ENCODE measurements at places on chromosomes 12 and 14. TPM values are rescaled to one million over a fixed set of nuclear protein-coding genes. Genes with fewer than 3 reads are reported as not detected.

GRCh38 chr14:35807131-35807961, 1.7 kb downstream of the RALGAPA1 start:
- no peak for DNase-seq

DNA sequence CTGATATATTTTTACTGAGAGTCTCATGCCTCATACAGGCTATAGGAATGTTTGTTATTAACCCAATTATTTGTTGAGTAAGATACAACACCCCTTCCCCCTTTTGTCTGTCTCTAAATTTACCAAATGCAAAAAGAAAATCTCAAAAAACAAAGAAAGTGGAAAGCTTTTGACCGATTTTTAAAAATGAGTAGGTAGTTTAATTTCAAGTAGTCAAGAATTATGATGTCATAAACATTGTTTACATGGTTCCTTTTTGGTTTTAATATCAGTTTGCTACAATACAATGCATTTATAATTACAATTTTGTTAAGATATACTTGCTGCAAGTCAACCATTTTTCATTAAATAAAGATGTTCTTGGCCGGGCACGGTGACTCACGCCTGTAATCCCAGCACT, 84.7 kb upstream of the HMGA2 start:
- DNase-seq, result no peak

DNA sequence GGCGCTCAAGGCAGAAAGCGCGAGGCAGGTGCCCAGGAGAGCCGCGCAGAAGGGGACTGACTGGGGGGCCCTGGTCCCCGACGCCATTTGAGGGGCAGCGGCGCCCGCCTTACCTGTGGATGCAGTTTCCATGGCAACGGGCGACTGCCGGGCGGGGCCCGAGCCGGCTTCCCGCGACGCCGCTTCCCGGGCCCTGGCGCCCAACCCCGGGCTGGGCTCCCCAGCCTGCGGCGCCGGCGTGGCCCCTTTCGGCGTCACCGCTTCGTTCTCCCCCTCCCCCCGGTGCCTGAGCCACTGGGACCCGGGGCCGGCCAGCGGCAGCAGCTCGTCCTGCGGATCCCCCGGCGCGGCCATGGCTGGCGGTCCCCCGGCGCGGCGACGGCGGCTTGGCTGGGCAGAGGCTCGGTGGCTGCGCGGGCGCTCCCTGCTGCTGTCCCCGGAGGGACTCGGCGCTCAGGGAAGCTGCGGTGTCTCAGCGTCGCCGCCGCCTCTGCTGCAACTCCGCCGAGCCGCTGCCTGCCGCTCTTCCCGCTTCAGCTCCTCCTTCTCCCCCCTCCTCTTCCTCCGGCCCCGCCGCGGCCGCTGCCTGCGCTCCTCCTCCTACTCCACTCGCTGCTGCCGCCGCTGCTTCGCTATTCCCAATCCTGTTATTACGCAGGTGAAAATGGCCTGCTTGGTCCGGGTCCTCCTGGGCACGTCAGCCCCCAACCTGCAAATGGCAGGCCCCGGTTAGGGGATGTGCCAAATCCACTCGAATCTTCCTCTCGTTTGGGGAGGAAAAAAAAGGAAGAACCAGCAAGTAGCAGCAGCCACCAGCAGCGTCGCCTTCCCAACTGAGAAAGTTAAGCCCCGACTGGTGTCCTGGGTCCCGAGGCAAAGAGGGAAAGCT, at the start of gene RTN1:
Gene RTN1, minus strand, starts transcription at position 500 of the 889 bp plus-strand sequence. Its CDS starts 146 bp downstream, at position 354.
- DNase-seq, result no peak

DNA sequence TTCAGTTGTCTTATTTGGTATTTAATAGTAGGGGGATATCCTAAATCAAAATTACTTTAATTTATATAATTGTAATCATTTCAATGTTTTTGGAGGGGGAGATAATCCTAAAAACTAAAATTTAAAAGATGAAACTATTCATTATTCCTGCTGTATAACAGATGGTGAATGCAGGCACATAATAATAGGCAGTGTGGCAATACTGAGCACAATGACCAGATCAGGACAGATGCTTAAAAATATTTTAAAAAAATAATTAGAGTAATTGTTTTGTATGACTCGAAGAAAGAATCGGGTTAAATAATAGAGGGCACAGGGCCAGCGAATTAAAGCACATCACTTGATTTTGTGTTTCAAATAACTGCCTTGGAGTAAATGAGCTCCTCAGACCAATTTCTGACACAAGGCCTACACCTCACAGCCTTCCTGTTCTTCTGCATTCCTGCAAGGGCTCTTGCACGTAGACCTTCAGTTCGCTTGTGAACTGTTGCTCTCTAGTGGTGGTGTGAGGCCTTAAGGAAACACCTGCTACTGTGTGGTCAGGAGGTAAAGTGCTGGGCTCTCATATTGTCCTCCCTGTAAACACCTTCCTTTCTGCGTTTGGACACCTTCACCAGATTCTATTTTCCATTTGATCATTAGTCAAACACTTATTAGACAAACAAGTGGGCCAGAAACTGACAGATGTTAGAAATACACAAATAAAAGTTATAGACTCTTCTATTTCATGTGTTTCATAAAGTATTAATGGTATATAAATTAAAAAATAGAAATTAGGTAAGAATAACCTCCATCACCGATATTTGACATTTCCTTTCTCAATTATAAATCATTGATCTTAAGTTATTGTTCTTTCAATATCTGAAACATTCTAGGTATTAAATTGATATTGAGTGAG, 29.3 kb upstream of the KLRF1 start:
- DNase-seq, result peak; percentile 50

DNA sequence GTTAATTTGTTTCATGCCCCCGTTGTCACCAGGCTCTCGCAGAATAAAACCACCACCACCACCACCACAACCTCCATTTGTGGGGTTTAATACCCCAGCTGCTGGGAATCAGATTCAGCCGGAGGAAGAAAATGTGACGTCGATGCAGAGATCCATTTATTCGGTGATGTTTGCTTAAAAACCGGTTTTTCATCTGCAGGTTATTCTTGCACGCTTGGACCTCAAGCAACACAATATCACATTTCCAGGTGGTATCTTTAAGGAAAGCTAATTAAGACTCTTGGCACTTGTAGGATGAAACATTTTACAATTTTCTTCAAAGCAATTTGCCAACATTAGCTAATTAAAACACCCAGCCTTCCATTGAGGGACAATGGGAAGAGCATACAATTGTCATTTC, 39.8 kb downstream of the SPRING1 start:
- no peak for DNase-seq

DNA sequence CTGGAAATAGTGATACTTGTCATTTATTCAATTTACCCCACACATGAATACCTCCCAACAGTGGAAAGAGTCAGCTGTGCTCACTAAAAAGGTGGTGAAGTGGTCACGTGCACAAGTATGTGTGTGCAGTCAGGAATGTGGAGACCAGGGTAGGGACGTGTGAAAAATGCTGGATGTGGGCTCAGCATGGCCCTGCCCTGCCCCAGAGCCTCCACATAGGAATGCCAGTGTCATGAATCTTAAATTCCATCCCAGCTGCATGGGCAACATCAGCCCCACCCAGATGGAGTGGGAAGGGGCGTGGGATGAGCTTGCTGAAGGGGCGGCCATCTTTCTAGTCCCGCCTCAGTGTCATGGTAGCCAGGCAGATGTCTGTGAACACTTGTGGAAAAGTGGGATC, 87.7 kb downstream of the C12orf75 start:
- no peak for DNase-seq

DNA sequence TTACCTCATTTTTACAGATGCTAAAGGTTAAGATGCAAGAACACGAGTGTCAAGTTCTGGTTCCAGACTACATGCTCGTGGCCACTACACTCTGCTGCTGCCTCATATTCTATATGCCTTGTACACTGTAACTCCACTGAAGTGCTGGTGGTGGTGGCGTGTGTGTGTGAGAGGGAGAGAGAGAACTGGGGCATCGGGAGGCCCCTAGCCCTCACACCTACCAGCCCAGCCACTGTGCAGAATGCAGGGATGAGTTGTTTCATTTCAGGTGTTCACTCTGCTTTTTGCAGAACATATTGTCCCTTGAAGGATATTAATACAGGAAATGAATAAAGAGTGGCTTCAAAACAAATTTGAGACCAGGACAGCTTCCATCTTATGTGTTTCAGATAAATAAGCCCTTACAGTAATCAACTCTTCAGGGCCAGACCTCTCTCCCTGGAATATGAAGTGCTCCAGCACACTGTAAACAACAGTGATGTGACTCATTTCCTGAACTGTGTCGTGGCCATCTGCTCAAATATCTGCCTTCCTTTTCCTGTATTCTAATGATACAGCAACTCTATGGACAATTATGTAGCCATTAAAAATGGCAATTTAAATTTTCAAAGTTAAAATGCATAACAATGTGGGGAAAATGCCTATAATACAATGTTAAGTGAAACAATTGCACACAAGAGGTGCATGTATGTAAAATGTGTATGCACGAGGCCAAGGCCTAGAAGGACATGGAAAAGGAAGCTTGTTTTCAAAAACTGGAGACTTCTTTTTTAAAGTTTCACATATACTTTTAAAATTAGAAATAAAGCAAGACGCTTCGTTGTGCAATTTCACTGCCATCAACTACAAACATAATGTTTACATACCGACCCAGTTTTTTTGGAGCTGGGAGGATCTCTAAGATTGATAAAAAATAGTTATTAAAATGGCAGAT, 215.4 kb downstream of the PELI2 start:
- DNase-seq, result no peak

DNA sequence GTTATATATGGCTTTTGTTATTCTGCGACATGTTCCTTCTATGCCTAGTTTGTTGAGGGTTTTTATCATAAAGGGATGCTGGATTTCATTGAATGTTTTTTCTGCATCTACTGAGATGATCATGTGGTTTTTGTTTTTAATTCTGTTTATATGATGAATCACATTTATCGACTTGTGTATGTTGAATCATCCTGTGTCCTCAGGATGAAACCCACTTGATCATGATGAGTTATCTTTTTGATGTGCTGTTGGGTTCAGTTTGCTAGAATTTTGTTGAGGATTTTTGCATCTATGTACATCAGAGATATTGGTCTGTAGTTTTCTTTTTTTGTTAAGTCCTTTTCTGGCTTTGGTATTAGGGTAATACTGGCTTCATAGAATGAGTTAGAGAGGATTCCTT, 291.2 kb downstream of the AKAP6 start:
- DNase-seq, result no peak

GRCh38 chr12:13099844-13100604, 3.4 kb downstream of the GSG1 start:
- DNase-seq, result no peak

- peak; percentile 10 for DNase-seq
These were observed 26.8 kb downstream of the TMEM63C start for GRCh38 chr14:77208291-77208978.

GRCh38 chr14:105525326-105525725, 1.1 kb upstream of the TMEM121 start:
- DNase-seq, result no peak

GRCh38 chr12:106493531-106493930, 89.3 kb upstream of the RFX4 start:
- DNase-seq, result no peak

DNA sequence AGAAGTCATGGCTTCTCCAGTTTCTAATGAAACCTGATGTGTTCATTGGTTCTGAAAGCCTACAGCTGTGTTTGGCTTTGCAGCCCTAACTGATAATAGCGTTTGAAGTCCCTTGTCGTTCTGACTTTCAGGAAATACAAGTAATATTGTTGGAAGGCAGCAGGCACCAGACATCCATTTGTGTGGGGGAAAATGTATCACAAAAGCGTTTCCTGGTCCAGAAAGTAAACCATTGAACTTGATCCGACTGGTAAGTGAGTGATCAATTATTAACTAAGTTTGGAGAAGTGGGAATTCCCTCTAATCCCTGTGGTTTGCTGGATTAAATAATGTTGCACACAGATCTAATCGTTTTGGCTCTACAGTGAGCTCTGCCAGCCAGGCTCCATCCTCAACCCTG, 77.3 kb upstream of the LTA4H start:
- DNase-seq, result no peak

DNA sequence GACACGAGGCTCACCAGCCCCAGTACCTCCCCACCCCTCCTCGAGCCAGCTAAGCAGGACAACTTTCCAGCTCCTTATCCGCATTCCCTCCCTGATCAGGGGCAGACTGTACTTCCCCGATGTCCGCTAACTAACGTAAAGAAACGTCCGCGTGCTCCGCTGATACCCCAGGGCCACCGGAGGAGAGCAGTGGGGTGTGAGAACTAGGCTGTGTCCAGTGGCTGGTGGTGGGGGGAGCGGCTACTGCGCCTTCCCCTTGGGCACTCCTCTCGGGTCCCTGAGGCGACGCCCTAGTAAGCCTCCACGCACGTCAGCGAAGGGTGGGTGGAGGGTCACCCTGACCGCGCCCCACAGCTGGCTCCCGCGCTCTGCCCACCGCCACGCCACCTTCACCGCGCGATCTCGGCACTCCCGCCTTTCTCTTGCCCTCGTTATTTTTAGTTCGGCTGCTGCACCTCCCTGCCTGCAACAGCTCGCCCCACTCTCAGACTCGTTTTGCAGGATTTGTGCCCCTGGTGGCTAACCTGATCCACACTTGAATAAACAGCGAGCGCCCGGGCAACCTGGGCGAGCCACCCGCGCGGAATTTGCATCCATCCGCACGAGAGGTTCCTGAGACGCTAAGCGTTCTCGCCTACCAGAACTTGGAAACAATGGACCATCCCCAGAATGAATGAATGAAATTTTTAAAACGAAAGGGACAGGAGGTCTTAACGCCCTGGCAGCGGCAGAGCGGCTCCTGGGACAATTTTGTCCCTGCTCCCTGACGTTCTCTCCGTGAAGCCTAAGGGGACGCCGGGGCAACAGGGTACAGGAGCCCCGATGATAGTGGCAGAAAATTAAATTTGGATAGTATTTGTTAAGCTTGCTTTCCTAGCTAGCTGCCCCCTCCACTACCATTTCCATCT, 6.9 kb upstream of the BMP4 start:
- no peak for DNase-seq

GRCh38 chr14:22489244-22489545, 99.8 kb downstream of the DAD1 start:
- no peak for DNase-seq

- no peak for DNase-seq
These were observed 247.9 kb upstream of the RTL1 start for GRCh38 chr14:101151226-101151926.

- no peak for DNase-seq
These were observed 4.0 kb downstream of the CHURC1 start for GRCh38 chr14:64918216-64918615.

GRCh38 chr12:25256005-25256404, 5.3 kb upstream of the KRAS start:
- no peak for DNase-seq

- no peak for DNase-seq
These were observed 1.1 kb upstream of the RIOX1 start for GRCh38 chr14:73489481-73490175.

The PTGER2 gene
- 289 TPM for polyA plus RNA-seq

The CRACR2A gene
- 23.3 TPM for polyA plus RNA-seq

The OR4K15 gene
- not detected for polyA plus RNA-seq

The TPPP2 gene
- polyA plus RNA-seq, result not detected

The KRT4 gene
- polyA plus RNA-seq, result not detected

The REM2 gene
- polyA plus RNA-seq, result 1.0 TPM

The MGP gene
- polyA plus RNA-seq, result not detected

The CEP170B gene
- polyA plus RNA-seq, result not detected

The PLEKHG3 gene
- polyA plus RNA-seq, result 61.1 TPM

The BATF gene
- polyA plus RNA-seq, result 60.4 TPM

The SDR9C7 gene
- polyA plus RNA-seq, result not detected

All from CD8-positive, alpha-beta memory T cell (primary cell).